ENCODE measurements at places on chromosomes 3 and 15. TPM values are rescaled to one million over a fixed set of nuclear protein-coding genes. Genes with fewer than 3 reads are reported as not detected.

MUC4 gene
- not detected for total RNA-seq

SV2B gene
- total RNA-seq: not detected

KLF15 gene
- total RNA-seq: 3.3 TPM

GOLGA6L10 gene
- total RNA-seq: under 0.01 TPM

GOLGA6L9 gene
- total RNA-seq: 1.2 TPM

SI gene
- total RNA-seq: not detected

ARHGAP11A gene
- 32.6 TPM for total RNA-seq

BFSP2 gene
- total RNA-seq: not detected

SKOR1 gene
- not detected for total RNA-seq

GOLGA8S gene
- total RNA-seq: not detected

CRYGS gene
- 0.34 TPM for total RNA-seq

ISG20 gene
- total RNA-seq: 5.1 TPM

SERPINI2 gene
- not detected for total RNA-seq

ZBBX gene
- not detected for total RNA-seq

KAT2B gene
- total RNA-seq: 3.7 TPM

INKA1 gene
- 2.5 TPM for total RNA-seq

MYO1E gene
- total RNA-seq: 36.6 TPM

LRRC28 gene
- total RNA-seq: 23.9 TPM

IMPG2 gene
- total RNA-seq: under 0.01 TPM

TRPM1 gene
- total RNA-seq: not detected

IL17RE gene
- total RNA-seq: 3.9 TPM

FANCD2OS gene
- not detected for total RNA-seq

CD200 gene
- total RNA-seq: 5.0 TPM

CEP63 gene
- total RNA-seq: 17.4 TPM

SLC51B gene
- total RNA-seq: not detected

MLF1 gene
- total RNA-seq: 6.6 TPM

VGLL3 gene
- 15.8 TPM for total RNA-seq

STRIT1 gene
- not detected for total RNA-seq

ANKUB1 gene
- total RNA-seq: not detected

ATG3 gene
- 83.4 TPM for total RNA-seq

TMC3 gene
- not detected for total RNA-seq

EXD1 gene
- total RNA-seq: not detected

AQR gene
- total RNA-seq: 22.4 TPM

RNF7 gene
- total RNA-seq: 73.3 TPM

SLC9C1 gene
- not detected for total RNA-seq

TM6SF1 gene
- 4.2 TPM for total RNA-seq

LRRC15 gene
- total RNA-seq: not detected

SHISA5 gene
- total RNA-seq: 157 TPM

KLHL6 gene
- total RNA-seq: not detected

ZNF660 gene
- 1.5 TPM for total RNA-seq

FOXL2 gene
- under 0.01 TPM for total RNA-seq

TGM5 gene
- total RNA-seq: not detected

CPLX3 gene
- total RNA-seq: not detected

Measured in bronchus fibroblast of lung (primary cell).